Smooth muscle cell of trachea (primary cell): ENCODE measurements at places on chromosomes 2 and 18. TPM values are rescaled to one million over a fixed set of nuclear protein-coding genes. Genes with fewer than 3 reads are reported as not detected.

MOCOS gene
- total RNA-seq = 5.5 and 13.7 TPM in 2 replicates

MAP4K4 gene
- 206 and 209 TPM in 2 replicates for total RNA-seq

ASAP2 gene
- 26.0 and 33.3 TPM in 2 replicates for total RNA-seq

CHRNA1 gene
- not detected in 2 replicates for total RNA-seq

SRD5A2 gene
- total RNA-seq = not detected in 2 replicates

FABP1 gene
- not detected in 2 replicates for total RNA-seq

ALPG gene
- total RNA-seq = not detected in 2 replicates

POTEE gene
- total RNA-seq = not detected in 2 replicates

IL36RN gene
- total RNA-seq = not detected in 2 replicates

SP9 gene
- total RNA-seq = not detected in 2 replicates

TXNDC2 gene
- under 0.01 TPM in 2 replicates for total RNA-seq

ANO7 gene
- total RNA-seq = 0.15 and 0.83 TPM in 2 replicates

NCK2 gene
- total RNA-seq = 19.1 and 32.4 TPM in 2 replicates

BCL11A gene
- total RNA-seq = under 0.01 and 0.15 TPM in 2 replicates

NDC80 gene
- 1.7 and 41.5 TPM in 2 replicates for total RNA-seq

SERPINB8 gene
- 7.4 and 15.1 TPM in 2 replicates for total RNA-seq

C2orf15 gene
- total RNA-seq = not detected in 2 replicates

HOXD12 gene
- not detected in 2 replicates for total RNA-seq

PRSS56 gene
- total RNA-seq = not detected in 2 replicates
